ENCODE measurements at places on chromosomes 3 and 15.

DNA sequence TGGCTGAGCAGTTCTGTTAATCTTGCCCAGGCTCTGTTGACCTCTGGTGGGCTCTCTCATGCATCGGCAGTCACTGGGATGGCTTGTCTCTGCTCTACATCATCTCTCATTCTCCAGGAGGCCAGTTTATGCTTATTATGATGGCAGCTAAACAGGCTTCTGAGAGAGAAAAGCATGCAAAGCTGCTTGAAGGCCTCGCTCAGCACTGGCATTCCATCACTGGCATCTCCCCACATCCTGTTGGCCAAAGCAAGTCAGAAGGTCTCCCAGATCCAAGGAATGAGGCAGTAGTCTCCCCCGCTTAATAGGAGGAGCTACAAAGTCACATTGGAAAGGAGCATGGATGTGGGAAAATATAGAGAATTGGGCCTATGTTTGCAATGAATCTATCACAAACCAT is 212.6 kb downstream of the ZNF621 start:
- no peak for DNase-seq

DNA sequence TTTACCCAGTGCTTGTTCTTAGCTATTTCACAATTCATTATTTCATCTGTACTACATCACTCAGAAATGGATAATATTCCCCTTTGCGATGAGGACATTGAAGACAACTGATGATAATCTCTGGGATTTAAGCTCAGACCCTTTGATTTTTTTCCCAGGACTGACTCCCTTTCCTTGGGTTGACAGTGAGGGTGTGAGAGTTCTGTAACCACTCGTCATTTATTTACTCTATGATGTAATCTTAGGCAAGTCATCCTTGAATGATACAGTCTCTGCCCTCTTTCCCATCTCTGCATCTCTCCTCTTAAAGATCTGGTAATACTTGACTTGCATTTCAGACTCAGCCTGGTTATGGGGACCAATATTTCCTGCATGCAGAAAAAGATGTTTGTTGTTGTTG is 1041.7 kb downstream of the AGBL1 start:
- no peak for DNase-seq

DNA sequence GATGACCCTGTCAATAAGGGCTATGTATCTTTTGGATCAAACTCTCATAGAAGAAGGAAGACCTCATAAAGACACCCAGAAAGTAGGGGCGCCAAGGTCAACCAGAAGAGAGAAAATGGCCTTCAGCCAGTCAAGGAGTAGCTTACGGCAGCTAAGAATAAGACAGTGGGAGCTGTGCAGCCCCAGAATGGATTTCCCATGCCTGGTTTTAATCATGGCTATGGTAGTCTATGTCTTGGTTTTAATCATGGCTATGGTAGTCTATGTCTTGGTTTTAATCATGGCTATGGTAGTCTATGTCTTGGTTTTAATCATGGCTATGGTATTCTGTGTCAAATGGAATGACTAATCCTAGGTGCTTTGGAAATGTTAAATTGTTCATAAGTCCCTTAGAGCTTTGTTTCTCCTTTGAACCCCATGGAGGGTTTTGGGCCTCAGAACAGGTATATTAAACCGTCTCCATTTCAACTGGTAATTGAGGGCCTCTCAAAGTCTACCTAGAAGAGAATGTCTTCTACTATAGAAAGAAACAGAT is 742.0 kb upstream of the CFAP20DC start:
- no peak for DNase-seq

- DNase-seq = no peak
These were observed 91.1 kb downstream of the OSBPL10 start for GRCh38 chr3:31890007-31890406.

DNA sequence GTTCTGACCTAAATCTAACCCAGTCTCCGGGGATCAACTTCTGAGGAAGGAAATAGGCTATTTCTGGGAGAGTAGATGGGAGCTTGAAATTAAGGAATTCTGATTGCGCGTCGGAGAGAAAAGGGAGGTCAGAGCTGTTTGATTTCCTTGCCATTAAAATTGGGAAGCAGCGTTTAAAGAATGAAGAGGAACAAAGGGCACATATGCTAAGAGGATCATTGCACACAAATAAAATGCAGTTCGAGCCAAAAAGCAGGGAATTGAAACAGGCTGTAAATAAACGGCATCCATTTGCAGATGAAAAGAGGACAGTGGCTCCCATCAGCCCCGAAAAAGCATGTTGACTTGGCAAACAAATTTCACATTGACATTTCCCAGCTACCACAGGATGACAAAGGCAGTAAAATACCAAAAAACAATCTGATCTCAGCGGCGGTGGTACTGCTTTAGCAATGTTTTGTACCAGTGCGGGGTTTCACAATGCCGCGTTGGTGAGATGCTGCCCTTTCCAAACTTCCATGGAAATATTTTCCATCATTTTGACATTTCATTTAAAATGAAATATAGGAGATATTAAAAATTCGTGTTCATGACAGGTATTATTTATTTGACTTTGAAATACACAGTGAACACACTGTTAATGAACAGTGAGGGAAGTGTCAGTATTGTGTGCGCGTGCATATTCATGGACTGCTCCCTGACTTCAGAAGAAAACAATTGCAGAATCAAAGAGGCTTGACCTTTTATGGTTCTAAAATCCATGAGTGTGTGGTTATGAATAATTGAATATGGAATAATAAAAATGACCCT is 108.8 kb downstream of the SQOR start:
- DNase-seq = no peak

DNA sequence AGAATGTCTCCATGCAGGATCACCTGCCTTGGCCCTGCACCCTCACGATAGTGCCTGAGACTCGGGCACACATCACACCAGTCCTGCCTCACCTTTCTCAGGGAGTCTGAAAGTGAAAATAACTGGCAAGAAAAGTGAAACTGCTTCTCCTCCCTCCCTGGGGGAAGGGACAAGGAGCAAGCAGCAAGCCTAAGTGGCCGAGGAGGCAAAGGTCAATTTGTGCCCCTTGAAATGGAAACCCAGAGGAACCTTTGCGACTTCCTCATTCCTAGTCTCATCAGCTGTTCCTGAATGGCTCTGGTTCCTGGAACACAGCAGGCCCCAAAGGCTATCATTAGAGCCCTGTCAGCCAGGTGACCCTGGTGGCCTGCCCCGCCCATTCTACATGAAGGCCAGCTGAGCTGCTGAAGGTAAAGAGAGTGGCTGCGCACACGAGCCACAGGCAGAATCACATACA is 28.0 kb upstream of the SLCO2A1 start:
- DNase-seq = no peak

GRCh38 chr3:188567478-188568195 is 413.7 kb downstream of the LPP start:
- DNase-seq = no peak

GRCh38 chr3:127233371-127233770 is 40.4 kb downstream of the PRR23E start:
- DNase-seq = no peak
